Naive B cell (primary cell): ENCODE measurements at places on chromosomes 7 and 10. TPM values are rescaled to one million over a fixed set of nuclear protein-coding genes. Genes with fewer than 3 reads are reported as not detected.
A peak's percentile ranks its signal among the peaks of the same experiment; 100 is the strongest.

Gene KIAA1217
- not detected for polyA plus RNA-seq

- no peak for DNase-seq
Measured at GRCh38 chr10:93097386-93097785, 23.7 kb downstream of the CYP26A1 start.

- no peak for DNase-seq
Measured at GRCh38 chr10:103145860-103146466, 47.1 kb downstream of the NT5C2 start.

DNA sequence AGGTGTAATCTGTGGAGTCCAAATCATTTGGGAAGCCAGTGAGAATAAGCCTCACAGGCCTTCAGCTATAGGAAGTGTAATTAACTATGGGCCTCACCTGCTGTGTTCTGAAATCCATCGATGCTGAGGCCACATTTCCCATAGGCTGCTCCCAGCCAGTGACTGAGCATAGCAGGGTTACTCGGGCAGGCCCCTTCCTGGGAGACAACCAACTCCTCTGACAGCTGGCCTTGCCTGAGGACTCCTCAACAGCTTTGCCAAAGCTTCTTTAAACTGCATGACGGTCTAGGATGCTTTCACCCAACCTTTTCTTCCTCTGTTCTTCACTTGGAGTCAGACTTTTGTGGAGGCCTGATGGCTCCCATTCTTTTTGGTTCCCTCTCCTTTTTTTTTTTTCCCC is 63.8 kb upstream of the SMNDC1 start:
- no peak for DNase-seq

DNA sequence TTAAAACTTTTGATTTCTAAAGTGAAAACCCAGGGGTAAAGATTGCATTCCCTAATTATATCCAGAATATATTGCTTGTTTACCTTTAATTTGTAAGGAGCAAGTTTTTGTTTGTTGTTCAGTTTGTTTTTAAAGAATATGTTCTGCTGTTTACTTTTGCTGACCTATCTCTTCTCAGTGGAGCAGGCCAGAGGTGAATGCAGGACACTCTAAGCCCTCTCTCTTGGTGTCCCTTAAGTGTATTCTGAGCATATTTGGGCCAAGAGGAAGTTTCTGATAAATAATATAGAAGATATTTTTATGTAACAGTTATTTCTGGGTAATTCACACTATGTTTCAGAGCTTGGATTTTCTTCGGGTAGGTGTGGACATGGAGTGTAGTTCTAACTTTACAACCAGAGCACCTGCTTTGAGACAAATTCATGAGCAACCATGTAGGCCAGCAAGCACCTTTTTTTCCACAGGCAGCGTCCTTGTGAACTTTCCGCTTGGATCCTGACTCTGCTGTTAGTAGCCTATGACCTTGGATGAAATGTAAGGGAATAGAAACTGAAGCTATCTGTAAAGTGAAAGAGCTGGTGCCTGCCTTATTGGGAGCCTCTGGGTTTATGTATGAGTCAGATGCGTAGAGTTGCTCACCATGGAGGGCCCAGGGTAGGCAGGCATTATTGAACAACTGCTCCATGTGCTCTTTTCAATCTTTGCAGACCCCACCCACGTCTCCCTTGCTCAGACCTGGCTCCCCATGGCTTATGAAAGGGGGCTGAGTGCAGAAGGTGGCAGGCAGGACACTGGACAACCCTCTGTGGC is 16.1 kb downstream of the OGDH start:
- no peak for DNase-seq

DNA sequence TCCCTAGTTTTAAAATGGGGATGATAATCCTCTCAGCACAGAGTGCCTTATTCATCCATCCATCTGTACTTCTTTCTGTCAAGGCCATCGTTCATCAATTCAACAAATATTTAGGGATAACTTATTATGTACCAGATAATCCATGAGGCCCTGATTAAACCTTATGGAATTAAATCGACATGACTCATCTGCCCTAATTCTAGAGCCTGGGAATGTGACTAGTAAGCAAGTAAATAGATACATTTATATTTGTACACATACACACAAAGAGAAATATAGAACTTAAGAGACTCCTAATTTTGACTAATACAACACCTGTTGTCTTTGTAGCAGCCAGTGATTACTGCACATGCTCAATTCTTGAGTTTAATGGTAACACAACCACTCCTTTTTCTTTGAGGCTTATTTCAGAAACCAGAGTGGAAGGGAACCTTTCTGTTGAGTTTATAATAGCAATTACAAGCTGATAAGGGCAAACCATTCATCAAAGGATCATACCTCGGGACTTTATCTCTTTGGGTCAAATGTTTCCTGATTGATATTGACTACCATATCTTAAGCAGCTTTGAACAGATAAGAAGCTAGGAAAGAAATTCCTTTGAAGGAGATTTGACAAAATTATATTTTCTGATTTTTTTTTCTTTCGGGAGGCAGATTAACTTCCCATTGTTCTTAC is 122.7 kb downstream of the ARID5B start:
- no peak for DNase-seq

DNA sequence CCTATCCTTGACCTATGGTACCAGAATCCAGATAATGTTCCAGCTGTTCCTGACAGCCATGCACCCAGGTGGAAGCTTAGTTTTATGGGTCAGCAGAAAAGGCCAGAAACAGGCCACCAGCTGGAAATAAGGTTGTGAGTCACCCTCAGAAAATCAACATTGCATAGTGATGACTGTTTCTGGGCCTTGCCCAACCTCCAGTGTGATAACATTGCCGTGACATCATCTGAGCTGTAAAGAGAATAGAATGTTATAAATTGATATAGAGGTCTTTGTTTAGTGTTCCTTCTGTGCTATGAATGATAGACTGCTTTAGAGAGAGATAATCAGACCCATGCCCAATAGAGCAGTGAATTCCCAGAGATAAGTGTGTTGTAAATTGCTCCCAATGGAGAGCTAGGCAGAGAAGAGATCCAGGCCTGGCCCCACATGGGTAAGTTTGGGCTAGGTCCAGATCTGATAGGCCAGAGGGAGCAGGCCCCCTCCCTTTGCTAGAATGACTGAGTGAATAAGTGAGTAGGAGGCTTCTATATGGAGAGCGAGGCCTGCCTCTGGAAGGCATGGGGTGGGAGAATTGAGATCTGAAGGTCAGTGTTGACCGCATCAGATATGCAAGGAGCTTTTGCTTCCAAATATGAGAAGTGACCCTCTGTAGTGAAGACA is 14.2 kb upstream of the HPS1 start:
- no peak for DNase-seq

Gene CCNY
- 17.8 TPM for polyA plus RNA-seq

Gene GARIN1A
- polyA plus RNA-seq = not detected

DNA sequence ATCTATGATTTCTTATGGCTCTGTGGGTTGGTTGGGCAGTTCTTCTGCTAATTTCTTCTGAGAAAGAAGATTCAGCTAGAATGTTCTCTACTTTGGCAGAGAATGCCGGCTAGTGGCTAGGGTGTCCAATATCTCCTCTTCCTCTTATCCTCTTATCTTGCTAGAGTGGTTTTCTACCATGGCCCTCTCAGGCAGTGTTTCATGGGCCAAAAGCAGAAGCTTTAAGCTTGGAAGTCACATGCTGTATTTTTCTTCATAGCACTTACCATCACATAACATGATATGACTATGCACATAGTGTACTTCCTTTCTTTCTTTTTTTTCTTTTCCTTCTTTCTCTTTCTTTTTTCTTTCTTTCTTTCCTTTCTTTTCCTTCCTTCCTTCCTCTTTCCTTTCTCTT is 140.0 kb downstream of the ITGB8 start:
- DNase-seq = no peak

- peak; percentile 58 for DNase-seq
Measured at GRCh38 chr10:4333459-4333894, 492.5 kb upstream of the AKR1E2 start.

DNA sequence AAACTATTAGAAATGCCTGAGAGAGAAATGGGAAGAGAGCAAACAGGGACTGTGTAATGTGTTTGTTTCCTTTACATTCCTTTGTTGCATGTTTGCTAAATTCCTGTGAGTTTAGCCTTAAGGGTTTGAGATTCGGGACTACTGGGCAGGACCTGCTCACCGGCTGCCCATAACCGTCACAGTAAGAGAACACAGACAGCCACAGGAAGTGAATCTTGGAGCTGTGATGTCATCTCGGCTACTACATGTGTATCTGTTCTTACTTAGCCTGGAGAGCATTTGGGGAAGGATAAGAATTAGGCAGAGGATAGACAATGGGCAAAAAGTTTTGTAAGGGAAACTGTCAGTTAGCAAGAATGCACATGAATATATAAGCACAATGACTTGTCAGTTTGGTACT is 485.1 kb upstream of the KLF6 start:
- DNase-seq = no peak

Gene CC2D2B
- not detected for polyA plus RNA-seq

DNA sequence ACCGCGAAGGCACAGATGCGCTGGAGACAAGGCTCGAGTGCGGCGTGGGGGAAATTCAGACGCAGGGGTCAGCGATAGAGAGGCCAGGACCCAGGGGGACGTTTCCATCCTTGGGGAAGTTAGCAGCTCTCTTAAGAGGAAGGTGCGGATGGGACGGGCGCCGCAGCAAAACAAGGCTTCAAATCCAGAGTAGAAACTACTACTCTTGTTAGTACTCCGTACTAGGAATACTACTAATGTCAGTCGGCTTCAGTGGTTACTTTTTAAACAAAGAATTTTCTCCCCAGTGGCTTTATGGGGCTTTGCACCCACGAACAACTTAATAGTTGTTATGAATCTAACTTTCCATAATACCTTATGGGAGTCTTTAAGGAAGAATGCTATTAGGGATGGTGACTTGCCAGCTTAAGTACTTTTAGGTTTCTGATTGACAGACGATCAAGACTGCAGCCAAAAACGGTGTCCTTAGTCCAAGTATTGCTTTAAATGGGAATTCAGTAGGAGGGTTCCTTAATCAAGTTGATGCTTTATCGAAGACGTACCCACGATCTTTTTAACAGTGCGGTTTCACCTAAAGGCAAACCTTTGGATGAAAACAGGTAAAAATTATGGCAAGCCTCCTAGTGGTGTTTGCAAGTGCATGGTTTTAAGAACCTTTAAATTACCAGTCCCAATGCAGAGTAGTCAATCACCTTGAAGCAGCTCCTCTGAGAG is 812 bp upstream of the IDE start:
- no peak for DNase-seq

Gene ZP3
- 4.6 TPM for polyA plus RNA-seq

Gene LRIT1
- polyA plus RNA-seq = not detected

Gene HERC4
- 21.2 TPM for polyA plus RNA-seq
